CD4-positive, alpha-beta memory T cell (primary cell): ENCODE measurements at places on chromosomes 6 and 20.
A peak's percentile ranks its signal among the peaks of the same experiment; 100 is the strongest.

GRCh38 chr6:30600451-30600961 lies 16.5 kb downstream of the PPP1R10 start:
- no peak for DNase-seq

DNA sequence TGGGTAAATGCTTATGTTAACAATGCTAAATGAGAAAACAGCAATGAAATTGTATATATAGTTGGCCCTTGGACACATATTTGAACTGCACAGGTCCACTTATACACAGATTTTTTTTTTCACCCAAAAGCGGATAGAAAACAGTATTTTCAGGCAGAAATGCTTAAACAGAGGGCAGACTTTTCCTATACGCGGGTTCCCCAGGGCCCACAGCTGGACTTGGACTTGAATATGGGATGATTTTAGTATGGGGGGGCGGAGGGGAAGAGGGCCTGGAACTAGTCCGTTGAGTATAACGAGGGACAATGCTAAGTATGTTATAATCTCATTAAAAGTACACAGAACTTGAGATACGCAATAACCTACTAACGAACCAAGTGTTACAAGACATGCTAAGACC lies 1.1 kb upstream of the PRSS35 start:
- DNase-seq = no peak

DNA sequence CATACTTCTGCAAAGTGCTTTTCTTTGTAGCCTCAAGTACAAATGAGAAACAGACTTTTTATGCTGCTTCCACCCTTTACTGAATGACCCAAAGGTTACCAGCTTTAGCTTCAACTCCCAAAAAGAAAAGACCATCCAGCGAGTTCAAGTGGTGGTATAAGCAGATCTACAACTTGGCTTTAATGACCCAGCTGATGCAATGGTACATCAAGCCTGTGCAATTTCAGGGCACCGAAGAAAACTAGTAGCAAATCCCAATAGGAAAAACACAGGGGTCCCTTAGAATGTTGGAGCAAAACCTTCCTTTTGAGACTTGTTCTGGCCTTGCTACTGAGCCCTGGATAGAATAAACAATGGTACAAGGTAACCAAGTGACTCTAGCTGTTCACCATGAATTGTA lies 33.8 kb downstream of the STX7 start:
- DNase-seq = no peak

- DNase-seq = no peak
Observed at GRCh38 chr20:48607544-48607865, 220.3 kb downstream of the PREX1 start.

DNA sequence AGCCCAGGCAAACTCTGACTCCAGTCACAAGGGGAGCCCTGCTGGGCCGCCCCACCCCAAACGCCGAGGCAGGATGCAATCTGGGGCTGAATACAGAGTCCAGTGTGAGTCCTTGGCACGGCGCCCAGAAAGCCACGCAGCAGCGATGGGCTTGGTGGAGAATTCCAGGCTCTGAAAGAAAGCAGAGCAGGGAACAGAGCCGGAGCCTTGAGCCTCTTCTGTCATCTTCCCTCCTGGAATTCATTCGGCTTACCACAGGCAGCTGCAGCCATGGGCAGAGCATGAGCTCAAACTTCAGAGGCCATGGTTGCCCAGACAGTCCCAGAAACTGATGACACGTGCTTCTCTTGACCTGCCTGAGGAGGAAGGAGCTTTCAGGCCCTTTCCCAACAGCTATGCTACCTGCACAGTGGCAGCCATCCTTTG lies 441.1 kb upstream of the JARID2 start:
- DNase-seq = no peak

- DNase-seq = no peak
Observed at GRCh38 chr20:63188641-63189321, 27.1 kb downstream of the YTHDF1 start.

DNA sequence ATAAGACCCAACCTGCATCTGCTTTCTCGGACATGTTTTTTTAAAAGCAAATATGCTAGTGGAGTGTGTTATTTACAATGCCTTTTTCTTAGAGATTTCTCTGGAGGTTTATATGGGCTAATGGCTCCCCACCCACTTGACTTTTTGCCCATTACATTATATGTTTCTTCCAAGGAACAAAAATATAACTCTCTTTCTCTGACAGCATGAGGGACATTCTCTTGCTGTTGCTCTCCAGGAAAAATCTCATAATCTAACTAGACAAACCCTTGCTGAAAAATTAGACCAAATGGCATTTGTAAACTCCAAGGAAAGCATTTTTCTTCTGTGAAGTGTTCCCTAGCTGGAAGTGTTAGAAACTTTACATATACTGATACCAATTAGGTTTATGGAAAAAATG lies 213.7 kb downstream of the PRL start:
- no peak for DNase-seq

DNA sequence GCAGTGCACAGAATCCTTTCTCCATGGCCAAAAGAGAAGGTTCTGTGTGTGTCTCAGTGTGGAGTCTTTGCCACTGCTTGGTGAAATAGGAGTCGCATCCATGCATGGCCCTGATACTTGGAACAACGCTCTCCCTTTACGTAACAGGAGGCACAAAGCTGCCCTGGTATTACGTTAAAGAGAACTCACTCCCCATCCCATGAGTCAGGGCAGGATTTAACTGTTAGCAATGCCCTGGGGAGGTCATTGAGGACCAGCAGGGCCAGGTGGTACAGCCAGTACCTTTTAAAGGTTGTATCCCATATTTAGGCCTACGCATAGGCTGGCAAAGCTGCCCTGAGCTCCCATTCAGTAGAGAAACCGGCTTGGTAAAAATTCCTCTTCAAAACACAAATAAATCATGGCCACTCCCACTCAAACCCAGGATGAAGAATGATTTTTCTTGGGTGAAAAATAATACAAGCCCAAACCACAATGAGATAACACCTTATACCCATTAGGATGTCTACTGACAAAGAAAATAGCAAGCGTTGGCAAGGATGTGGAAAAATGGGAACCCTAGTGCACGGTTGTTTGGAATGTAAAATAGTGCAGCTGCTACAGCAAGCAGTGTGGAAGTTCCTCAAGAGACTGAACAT lies 37.1 kb downstream of the MYLK4 start:
- no peak for DNase-seq

DNA sequence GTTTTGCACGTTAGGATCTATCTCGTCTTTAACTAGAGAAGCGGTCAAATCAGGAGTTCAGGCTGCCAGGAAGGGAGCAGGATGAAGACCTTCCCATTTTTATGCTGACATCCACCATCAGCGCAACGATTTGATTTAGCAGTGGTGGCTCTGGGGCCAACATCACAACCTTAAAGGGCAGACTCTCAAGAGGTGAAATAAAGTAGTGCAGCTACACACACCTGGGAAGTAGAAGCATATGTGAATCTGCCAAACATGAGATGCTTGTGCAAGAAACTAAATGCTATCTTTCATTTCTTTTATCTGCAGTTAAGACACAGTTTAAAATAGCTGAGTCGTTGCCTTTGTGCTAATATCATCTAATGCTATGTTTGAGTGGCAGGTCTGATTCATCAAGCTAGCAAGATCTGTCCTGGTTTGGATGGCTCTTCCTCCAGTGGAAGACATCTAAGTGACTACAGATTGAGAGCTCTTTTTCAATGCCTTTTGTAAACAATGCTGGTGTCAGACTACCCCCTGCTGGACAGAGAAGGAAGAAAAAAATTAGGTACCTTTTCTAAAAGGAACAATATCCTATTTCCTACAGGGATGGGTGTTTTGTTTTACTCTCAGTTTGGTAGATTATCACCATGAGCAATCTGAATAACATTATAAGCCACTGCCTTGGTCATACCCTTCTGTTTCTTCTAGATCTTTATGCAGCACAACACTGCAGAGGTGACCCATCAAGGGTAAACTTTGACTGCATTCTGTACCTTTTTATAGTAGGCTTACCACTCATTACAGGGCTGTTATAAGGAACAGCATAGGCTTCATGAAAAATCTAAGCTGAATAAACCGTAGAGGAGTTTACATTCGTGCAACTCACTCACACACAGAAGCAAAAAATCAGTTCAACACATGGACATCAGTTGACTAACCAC lies 171.6 kb upstream of the FBXL4 start:
- DNase-seq = peak; percentile 21

GRCh38 chr20:33061658-33062028 lies 7.9 kb downstream of the BPIFB3 start:
- DNase-seq = no peak
